ENCODE measurements at places on chromosomes 5 and 9. TPM values are rescaled to one million over a fixed set of nuclear protein-coding genes. Genes with fewer than 3 reads are reported as not detected.

DNA sequence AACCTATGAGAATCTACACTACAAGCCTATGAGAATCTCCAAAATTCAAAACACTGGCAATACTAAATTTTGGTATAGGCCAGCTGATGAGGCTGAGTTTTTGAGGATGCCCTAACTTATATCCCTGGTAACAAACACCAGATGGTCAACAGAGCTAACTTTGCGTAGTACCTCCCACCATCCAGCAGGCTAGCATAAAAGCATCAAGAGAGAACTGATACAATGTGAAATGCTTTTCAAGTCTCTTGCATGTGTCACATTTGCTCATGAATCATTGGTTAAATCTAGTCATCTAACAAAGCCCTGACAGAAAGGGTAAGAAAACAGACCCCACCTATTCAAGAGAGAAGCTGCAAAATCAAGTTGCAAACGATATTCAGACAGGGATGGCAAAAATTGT, 1609.7 kb upstream of the CDH9 start:
- no peaks in the 10 kb centered on the region for H3K4me1 ChIP-seq
- DNase-seq, result no peak
- no peak overlapping the region for H3K4me3 ChIP-seq
- no peaks in the 10 kb centered on the region for H3K36me3 ChIP-seq
- H3K27me3 ChIP-seq, result no peaks in the 10 kb centered on the region

- no peak overlapping the region for H3K4me3 ChIP-seq
- H3K4me1 ChIP-seq, result no peaks in the 10 kb centered on the region
- DNase-seq, result no peak
- no peak overlapping the region for H3K27ac ChIP-seq
Observed at GRCh38 chr9:92614763-92615461, 55.0 kb downstream of the IPPK start.

GRCh38 chr5:172410662-172411483, 43.5 kb downstream of the SH3PXD2B start:
- DNase-seq, result no peak
- H3K27ac ChIP-seq, result no peak overlapping the region
- H3K27me3 ChIP-seq, result no peaks in the 10 kb centered on the region
- H3K4me3 ChIP-seq, result no peak overlapping the region
- H3K4me1 ChIP-seq, result no peaks in the 10 kb centered on the region

DNA sequence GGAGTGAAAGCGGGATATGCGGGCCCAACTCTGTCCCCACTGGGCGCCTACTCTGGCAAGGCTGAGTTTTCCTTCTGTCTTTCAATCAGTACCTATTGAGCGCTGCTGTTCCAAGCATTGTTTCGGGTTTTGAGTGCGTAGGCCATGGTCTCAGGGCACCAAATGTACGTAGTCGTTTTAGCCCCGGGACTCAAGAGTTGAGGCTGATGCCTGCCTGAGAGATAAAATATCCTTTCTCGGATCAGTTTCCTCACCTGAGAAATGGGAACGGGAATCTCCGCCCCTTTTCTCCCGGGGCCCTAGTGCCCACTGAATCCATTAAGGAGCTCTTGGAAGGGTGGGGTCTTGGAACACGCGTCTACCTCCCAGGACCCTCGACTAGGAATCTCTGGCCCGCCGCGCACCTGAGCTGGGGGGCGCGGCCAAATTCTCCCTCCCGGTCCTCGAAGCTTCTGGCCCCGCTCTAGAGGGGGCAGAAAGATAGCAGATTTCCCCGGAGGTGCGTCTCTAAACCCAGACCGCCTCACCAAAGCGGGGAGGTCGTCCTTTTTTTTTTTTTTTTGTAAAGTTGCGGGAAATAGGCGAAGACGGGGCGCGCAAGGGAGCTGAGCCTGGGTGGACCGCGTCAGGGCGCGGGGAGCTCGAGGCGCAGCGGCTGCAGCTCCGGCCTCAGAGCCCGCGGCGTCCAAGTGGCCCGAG, 494 bp upstream of the CXXC5 start:
- H3K4me3 ChIP-seq, result no peak overlapping the region
- no peaks in the 10 kb centered on the region for H3K36me3 ChIP-seq
- DNase-seq, result no peak
- peaks cover 37% of the 10 kb centered on the region for H3K4me1 ChIP-seq
- H3K27ac ChIP-seq, result no peak overlapping the region
- peaks cover 39% of the 10 kb centered on the region for H3K27me3 ChIP-seq

GRCh38 chr5:174718880-174719610, 5.3 kb upstream of the MSX2 start:
- no peak for DNase-seq
- peaks cover 55% of the 10 kb centered on the region for H3K27me3 ChIP-seq
- H3K4me1 ChIP-seq, result peaks cover 11% of the 10 kb centered on the region
- H3K27ac ChIP-seq, result no peak overlapping the region
- no peaks in the 10 kb centered on the region for H3K36me3 ChIP-seq

DNA sequence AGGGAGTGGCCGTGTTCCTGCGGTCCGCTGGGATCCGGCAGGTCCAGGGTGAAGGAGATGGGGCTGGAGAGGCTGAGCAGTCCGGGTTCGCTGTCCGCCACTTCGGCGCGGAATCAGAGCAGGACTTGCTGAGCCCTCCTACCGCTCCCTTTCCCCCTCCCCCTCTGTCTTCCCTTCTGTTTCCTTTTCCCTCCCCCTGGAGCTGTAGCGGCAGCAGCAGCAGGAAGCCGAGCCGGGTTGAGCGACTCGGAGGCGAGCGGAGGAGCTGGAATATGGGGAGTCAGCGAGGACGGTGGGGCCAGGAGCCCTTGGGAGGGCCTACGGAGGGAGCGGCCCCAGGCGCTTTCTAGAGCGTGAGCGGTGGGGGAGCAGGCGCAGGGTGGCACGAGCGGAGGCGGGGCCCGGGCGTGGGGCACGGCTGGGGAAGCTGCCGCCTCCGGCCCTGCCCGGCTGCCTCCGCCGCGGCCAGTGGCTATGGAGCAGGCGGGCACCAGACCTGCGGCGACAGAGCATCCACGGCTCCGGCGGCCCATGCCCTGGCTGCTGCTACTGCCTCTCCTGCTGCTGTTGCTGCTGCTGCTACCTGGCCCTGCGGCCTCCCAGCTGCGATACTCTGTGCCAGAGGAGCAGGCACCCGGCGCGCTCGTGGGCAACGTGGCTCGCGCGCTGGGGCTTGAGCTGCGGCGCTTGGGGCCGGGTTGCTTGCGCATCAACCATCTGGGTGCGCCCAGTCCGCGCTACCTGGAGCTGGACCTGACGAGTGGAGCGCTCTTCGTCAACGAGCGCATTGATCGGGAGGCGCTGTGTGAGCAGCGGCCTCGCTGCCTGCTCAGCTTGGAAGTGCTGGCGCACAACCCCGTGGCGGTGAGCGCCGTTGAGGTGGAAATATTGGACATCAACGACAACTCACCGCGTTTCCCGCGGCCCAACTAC, at the start of gene PCDHAC2:
Gene PCDHAC2 (plus strand): TSS at position 184 of the 933 bp plus-strand sequence. CDS start 291 bp downstream, at position 475.
- DNase-seq, result no peak
- no peaks in the 10 kb centered on the region for H3K36me3 ChIP-seq
- H3K4me1 ChIP-seq, result no peaks in the 10 kb centered on the region
- no peak within 1 kb of the TSS for H3K4me3 ChIP-seq

DNA sequence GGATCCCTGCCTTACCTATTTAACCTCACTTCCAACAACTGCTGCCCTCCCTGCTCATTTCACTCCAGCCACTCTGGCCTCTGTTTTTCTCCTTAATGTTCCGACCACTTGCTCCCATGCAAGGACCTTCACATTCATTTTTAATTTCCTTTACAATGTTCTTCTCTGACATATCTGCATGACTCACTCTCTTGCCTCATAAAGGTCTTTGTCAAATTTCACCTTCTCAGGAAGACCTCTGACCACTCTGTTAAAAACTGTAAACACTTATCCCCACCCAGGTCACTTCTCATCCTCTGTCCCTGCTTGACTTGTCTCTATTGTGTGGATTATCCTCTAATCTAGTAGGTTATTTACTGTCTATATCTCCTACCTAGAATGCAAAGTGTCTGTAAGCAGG, 751.2 kb downstream of the BRINP1 start:
- no peak for DNase-seq
- H3K27ac ChIP-seq, result no peak overlapping the region
- no peaks in the 10 kb centered on the region for H3K36me3 ChIP-seq
- H3K4me3 ChIP-seq, result no peak overlapping the region

GRCh38 chr5:20678386-20678785, 690.4 kb upstream of the CDH18 start:
- no peak overlapping the region for H3K27ac ChIP-seq
- DNase-seq, result no peak
- H3K4me1 ChIP-seq, result no peaks in the 10 kb centered on the region

GRCh38 chr5:64971513-64971912, 202.8 kb downstream of the CWC27 start:
- H3K27me3 ChIP-seq, result no peaks in the 10 kb centered on the region
- no peak overlapping the region for H3K27ac ChIP-seq
- no peak overlapping the region for H3K4me3 ChIP-seq
- peaks cover 3% of the 10 kb centered on the region for H3K36me3 ChIP-seq
- no peaks in the 10 kb centered on the region for H3K4me1 ChIP-seq
- no peak for DNase-seq

DNA sequence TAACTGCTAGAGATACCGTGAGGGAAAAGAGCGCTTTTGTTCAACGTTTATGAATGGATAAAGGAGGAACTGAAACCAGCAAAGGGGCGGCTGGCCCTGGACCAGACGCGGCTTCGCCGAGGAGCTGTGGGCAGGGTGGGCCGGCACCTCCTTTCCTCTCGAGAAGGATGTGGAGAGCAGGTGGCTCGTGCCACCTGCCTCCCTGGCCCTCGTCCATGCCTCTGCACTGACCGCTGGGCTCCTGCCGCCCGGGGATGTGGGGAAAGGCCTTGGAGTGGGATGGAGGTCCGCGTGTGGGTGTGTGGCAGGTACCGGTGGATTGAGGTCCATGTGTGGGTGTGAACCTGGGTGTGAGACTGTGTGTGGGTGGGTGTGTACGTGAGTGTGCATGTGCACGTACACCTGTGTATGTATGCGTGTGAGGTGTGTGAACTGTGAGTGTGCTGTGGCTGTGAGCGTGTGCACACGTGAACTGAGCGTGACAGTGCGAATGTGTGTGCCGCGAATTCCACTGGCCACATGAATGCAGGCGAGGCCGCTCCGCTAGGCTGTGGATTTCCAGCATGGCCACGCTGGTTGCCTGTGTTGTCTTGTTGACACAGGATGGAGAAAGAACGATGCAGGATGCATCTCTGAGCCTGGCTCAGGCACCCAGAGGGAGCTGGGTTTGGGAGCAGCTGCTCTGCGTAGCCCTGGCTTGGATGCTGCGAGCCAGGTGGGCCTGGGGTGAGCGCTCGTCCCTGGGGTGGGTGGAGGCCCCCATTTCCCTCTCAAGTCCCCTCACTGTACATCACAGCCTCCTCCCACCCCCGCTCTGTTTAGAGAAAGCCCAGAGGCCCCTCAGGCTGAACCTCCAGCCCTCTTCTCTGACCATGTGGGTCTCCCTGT, 4.4 kb upstream of the CEP72 start:
- no peak overlapping the region for H3K4me3 ChIP-seq
- H3K27ac ChIP-seq, result no peak overlapping the region
- H3K36me3 ChIP-seq, result no peaks in the 10 kb centered on the region
- peaks cover 7% of the 10 kb centered on the region for H3K4me1 ChIP-seq

DNA sequence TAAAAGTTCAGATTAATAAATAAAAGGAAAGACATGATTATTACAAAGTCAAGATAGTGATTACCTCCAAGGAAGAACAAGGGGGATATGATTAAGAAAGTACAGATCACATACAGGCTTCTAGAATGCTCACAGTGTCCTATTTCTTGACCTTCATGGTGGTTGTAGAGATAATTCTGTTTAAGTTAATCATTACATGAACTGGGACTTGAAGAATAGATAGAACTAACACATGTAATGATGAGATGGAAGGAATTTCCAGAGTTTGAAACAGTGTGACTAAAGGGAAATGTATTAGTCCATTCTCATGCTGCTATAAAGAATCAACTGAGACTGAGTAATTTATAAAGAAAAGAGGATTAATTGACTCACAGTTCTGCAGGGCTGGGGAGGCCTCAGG, 72.7 kb downstream of the LURAP1L start:
- no peaks in the 10 kb centered on the region for H3K36me3 ChIP-seq
- H3K27ac ChIP-seq, result no peak overlapping the region
- H3K27me3 ChIP-seq, result no peaks in the 10 kb centered on the region
- H3K4me1 ChIP-seq, result no peaks in the 10 kb centered on the region
- no peak for DNase-seq

DNA sequence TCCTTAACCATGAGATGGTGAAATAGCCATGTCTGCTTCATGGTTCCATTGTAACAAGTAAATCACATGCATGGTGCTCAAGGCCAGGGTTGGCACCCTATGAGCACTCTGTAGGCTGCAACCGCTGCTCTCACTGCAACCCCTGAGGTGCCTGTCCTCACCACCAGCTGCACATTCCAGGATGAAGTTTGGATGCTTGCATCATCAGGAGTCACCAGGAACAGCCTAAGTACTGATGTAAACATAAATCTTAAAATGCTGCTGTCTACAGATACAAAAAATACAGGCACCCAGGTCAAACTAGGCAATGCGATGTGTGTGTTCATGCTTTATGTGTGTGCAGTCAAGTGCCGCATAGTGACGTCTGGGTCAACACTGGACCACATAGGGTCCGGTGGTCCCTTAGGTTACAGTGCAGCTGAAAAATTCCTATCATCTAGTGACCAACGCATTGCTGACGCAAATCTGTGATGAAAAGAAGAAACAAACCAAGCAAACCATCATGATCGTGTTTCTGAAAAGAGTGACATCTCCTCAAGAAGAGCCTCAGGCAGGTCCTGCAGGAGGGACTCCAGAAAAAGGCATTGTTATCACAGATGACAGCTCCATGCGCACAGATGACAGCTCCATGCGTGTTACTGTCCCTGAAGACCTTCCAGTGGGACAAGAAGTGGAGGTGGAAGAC, 234.8 kb downstream of the AUH start:
- peaks cover 4% of the 10 kb centered on the region for H3K4me1 ChIP-seq
- no peaks in the 10 kb centered on the region for H3K36me3 ChIP-seq
- H3K27me3 ChIP-seq, result no peaks in the 10 kb centered on the region
- DNase-seq, result no peak

GRCh38 chr5:142512043-142513042, 173.5 kb downstream of the FGF1 start:
- DNase-seq, result no peak
- H3K4me3 ChIP-seq, result no peak overlapping the region
- no peaks in the 10 kb centered on the region for H3K36me3 ChIP-seq
- no peak overlapping the region for H3K27ac ChIP-seq
- H3K27me3 ChIP-seq, result peaks cover 4% of the 10 kb centered on the region

GRCh38 chr9:35611230-35611797, 6.3 kb downstream of the TESK1 start:
- no peak overlapping the region for H3K27ac ChIP-seq
- peak; percentile 45 for DNase-seq
- H3K36me3 ChIP-seq, result peaks cover 17% of the 10 kb centered on the region

GRCh38 chr9:90074316-90074962, 469.6 kb downstream of the GADD45G start:
- no peak overlapping the region for H3K27ac ChIP-seq
- no peak for DNase-seq
- H3K36me3 ChIP-seq, result no peaks in the 10 kb centered on the region
- no peaks in the 10 kb centered on the region for H3K4me1 ChIP-seq
- no peak overlapping the region for H3K4me3 ChIP-seq

PLEKHG4B gene
- not detected for total RNA-seq

SLCO6A1 gene
- not detected for total RNA-seq

GGTA1 gene
- not detected for total RNA-seq

LCN6 gene
- not detected for total RNA-seq

ANKRD34B gene
- not detected for total RNA-seq

PLPP7 gene
- total RNA-seq, result not detected

GDA gene
- not detected for total RNA-seq

SLC25A2 gene
- total RNA-seq, result 0.38 TPM

TLE1 gene
- 0.89 TPM for total RNA-seq

QRFP gene
- total RNA-seq, result not detected

FOXI1 gene
- not detected for total RNA-seq
